ENCODE measurements at places on chromosomes 16 and 17.

- peak; percentile 90 for DNase-seq
Measured at GRCh38 chr17:34961093-34961911, at the start of the genes CCT6B and ZNF830. CCT6B (minus strand) TSS chr17:34961460; CDS start chr17:34961393, 67 bp downstream. ZNF830 (plus strand) TSS chr17:34961540; CDS start chr17:34961567, 27 bp downstream.

- no peak for DNase-seq
Measured at GRCh38 chr17:4559966-4560365, 411 bp downstream of the GGT6 start.

DNA sequence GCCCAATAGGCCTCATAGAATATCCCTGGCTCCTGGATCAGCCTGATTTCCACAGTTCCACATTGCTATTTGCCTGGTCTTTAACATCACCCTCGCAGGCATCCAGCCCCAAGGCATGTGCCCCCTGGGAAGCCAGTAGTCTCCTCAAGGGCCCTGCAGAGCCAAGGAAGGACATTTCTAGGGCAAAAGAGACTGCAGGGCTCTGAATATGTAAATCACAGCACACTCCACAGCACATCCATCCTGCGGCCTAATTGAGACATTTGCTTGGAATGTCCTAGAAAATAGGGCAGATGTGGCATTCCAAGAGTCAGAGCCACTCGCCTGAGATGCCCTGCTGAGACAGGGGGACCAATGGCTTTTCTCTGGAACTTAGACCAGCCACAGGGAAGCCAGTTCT, 11.4 kb upstream of the C16orf78 start:
- no peak for DNase-seq

DNA sequence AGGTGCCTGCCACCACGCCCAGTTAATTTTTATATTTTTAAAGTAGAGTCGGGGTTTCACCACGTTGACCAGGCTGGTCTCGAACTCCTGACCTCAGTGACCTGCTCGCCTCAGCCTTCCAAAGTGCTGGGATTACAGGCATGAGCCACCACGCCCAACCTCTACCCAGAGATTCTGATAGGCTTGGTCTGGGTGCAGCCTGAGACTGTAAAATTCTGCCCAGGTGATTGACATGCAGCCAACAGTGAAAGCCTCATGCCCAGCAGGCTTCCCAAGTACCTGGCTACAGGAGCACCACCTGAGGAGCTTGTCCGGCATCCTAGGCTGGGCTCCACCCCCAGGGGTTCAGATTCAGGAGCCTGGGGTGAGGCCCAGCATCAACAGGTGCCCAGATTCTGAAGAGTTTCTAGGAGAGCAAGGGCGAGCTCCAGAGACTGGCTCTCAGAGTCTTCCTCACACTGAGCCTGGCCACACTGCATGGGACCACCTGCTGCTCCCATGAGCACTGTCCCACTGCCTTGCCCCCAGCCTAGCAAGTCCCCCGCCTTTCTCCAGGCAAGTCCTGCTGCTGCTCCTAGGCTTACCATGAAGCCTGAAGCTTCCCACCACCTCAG, 16.6 kb downstream of the ZNF385C start:
- DNase-seq = no peak

DNA sequence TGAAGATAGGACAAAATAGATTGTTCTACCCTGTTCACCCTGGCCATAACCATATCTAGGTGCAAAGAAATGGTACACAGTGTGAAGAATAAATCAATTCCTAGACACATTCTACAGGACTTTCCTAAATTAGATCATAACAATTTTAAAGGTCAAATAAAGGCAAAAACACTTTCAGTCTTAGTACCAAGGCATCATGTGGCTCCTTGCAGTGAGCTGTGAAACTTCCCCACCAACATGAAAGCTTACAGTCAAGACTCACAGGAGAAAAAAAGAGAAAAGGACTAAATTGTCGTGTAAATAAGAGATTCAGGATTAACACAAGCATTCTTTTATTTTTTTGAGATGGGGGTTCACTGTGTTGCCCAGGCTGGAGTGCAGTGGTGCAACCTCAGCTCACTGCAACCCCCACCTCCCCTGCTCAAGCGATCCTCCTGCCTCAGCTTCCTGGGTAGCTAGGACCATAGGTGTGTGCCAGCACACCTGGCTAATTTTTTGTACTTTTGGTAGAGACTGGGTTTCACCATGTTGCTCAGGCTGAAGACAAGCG, 14.2 kb downstream of the NSMCE1 start:
- no peak for DNase-seq

DNA sequence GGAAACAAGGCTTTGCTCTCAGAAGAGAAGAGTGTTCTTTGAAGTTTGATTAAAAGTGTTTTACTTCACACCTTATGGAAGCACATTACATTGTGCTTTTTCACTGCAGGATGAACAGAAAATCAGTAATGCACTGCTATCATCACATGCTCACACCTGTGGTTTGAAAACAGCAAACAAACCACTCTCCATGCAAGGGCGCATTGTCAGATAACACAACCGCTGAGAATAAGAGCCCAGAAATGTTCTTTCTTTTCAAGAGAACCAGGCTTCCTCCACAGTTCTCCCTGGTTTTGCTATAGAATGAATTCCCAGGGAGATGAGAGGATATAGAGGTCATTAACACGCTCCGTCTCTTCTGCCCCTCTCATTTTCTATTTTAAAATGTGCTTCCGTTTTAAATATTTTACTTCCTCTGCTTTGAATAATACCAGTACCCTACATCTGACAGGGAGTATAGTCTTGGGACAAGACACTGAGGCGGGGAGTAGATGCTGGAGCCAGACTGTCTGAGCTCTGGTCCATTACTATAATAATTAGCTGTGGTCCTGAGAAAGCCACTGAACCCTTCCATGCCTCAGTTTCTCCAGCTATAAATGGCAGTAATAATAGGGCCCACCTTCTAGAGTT, 71.6 kb downstream of the CDK5R1 start:
- no peak for DNase-seq

- no peak for DNase-seq
Measured at GRCh38 chr17:7881276-7882054, 7.1 kb upstream of the CHD3 start.

DNA sequence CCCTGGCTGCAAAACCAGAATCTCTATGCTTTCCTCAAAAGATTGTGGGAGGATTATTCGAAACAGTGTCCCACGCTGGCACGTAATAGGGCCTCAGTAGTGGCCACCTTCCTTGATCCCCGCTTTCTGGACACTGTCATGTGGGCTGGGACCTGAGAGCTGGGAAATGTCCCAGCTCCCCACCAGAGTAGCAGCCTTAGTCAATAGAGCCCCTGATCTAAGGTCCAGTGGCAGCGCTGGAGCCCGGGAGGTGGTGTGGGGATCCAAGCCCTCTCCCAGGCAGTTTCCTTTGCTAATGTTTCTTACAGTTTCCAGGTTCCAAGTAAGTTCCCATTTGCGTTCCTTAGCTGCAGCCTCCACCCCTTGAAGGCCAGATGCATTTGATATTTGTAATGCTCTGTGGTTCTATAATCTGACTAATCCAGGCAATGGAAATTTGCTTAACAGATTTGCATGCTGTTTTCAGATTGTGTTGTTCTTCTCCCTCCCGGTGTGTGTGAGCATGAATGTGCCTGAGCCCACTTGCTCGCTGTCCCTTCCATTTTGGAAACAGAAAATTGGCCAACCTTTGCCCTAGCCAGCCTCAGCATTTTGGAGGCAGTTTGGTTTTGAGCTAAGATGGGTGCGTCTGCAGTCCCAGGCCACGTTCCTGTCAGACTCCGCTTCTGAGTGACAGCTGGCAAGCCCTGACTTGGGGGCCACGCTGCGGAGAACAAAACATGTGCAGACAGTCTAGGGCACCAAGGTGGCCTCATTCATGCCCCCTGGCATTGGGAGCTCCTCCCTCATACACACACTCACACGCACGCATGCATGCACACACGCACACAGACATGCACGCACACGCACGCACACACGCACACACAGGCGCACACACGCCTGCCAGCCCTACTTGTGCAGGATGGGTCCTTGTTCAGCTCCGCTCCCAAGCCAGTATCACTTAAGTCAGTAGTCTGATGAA, 69.4 kb downstream of the CCDC182 start:
- DNase-seq = no peak

DNA sequence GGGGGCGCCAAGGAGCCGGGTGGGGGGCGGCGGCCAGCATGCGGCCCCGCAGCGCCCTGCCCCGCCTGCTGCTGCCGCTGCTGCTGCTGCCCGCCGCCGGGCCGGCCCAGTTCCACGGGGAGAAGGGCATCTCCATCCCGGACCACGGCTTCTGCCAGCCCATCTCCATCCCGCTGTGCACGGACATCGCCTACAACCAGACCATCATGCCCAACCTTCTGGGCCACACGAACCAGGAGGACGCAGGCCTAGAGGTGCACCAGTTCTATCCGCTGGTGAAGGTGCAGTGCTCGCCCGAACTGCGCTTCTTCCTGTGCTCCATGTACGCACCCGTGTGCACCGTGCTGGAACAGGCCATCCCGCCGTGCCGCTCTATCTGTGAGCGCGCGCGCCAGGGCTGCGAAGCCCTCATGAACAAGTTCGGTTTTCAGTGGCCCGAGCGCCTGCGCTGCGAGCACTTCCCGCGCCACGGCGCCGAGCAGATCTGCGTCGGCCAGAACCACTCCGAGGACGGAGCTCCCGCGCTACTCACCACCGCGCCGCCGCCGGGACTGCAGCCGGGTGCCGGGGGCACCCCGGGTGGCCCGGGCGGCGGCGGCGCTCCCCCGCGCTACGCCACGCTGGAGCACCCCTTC, 484 bp downstream of the FZD2 start:
- DNase-seq = no peak

GRCh38 chr17:8799570-8800212, 526 bp upstream of the MFSD6L start:
- DNase-seq = no peak

DNA sequence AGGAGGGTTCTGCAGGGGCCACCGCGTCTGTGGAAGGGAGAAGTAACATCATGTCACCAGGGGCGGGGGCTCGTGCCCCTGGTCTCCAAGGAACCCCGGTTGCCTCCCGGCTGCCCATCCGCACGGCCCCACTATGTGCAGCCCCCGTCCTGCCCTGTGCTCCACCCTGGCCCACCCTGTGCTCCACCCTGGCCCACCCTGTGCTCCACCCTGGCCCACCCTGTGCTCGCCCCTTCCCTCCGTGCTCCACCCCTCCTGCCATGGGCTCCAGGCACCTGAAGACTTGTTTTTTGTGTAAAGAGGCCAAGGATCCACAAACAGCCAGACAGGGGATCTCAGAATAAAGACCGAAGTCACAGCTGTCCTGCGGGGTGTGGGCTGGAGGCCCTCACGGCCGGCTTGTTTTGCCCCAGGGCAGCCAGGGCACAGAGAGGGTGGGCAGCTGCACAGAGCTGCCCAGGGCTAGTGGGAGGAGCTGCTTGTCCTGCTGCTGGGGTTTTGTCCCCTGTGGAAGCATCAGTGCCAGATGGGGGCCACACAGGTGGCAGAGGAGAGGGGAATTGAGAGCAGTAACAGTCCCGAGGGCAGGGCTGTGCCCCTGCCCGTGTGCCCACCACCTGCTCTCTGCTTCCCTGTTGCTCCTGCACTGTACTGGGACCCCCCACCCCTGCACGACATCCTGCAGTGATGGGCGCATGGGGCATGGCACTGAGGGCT, 147.0 kb upstream of the CIBAR2 start:
- no peak for DNase-seq

DNA sequence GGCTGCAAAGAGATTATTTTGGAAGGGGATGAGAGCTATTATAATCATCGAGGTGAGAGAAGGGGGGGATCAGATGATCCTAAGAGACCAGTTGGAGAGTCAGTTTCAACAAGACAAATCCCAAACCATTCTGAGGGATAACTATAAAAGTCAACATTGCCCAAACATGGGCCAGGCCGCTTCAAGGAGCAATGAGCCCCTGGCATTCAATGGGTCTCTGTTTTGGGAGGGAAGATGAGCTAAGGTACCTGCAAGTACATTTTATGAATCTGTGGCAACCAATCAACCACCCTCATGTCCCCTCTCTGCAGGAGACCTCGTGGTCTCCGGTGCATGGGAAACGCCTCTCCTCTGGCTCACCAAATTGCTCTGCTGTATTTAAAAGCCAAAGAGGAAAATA, 209.9 kb upstream of the C16orf82 start:
- DNase-seq = no peak

DNA sequence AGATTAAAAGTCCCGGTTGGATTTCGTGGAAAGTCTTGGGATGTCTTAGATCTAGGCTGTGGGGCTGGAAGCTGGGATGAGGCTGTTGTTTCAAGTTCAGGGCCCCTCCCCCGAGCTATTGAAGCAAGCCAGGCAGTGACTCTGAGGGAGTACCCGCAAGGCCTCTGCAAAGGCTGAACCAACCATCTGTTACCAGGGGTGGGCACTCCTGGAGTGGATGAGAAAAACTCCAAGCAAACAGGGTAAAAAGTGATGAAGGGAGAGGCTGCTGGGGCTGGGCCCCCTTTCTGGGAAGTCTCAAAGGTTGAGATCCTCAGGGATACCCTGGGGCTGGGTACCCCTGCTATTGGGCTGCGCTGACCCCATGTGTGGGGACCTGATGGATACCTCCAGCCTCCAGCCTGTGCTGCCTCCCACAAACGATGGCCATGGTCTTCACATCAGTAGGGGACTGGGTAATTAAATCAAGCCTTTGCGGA, 82.4 kb upstream of the KIFC3 start:
- DNase-seq = no peak

DNA sequence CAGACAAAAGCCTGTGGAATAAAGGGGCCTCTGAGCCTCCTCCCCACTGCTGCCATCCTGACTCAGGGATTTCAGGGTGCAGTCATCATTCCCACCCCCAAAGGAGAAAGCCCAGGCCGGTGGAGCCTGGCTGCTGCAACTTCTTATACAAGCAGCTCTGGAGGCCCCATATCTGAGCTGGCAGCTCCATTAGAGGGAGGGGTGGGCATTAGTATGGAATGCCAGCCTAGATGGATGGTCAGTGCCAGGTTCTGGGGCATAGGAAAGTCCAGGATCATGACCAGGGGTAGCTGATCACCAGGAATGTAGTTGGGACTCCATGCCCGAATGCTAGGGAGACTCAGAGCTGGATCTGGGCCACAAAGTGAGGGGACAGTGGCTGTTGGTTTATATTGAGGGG, 581.0 kb downstream of the KCNJ18 start:
- DNase-seq = no peak

DNA sequence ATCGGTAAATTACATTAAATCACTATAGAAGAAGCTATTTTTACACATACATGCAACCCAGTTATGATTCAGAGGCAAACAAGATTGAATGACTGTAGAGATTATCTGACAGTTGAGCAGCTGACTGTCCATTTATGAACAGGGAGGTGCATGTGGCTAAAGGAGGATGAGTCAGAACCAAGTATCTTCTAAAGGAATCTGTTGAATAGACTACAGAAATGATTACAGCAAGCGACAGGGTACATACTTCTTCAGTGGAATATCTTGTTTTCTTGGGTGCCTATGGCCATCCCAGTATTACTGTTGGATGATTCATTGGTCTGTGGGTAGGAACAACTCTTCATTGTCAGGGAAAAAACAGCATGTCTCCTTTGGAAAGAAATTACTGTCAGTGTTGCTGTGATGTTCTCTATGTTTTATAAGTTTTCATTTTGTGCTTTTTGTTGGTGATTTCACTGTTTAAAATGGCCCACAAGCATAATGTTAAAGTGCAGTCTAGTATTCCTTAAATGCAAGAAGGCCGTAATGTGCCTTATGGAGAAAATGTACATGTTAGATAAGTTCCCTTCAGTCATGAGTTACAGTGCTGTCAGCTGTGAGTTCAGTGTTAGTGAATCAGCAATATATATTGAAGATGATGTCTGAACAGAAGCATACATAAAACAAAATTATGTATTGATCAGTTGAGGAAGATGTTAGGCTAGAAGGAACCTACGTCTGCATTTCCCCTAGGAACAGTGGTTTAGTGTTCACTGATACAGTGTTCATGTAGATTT, 27.0 kb downstream of the CBFB start:
- no peak for DNase-seq

Data from pulmonary artery endothelial cell (primary cell).